IMR-90 (cell line): ENCODE measurements at places on chromosomes 1 and 21. TPM values are rescaled to one million over a fixed set of nuclear protein-coding genes. Genes with fewer than 3 reads are reported as not detected.

DNA sequence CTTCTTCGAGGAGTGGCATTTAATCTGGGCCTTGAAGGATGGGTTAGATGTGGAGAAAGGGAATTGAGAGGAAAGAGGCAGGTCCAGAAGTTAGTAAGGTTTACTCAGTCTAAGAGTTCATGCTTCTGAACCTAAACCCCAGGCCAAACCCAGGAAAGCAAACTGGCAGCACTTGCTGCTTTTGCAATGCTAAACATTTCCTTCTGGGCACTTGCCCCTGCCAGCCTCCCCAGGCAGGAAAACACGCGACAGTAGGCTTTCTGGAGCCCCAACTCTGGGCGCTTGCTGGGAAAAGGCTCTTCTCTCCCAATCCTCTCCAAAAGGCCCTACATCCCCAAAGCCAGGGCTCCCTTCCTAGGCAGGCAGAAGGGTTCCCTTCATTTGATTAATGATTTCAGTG lies 2.5 kb downstream of the OLFML2B start:
- peaks cover 5% of the 10 kb centered on the region; the same call in 1 of the 2 replicates for H3K4me1 ChIP-seq
- H3K36me3 ChIP-seq = no peaks in the 10 kb centered on the region
- no peak overlapping the region for H3K27ac ChIP-seq
- H3K27me3 ChIP-seq = peaks cover 3% of the 10 kb centered on the region; the same call in 1 of the 2 replicates
- DNase-seq = no peak

FAM163A gene
- total RNA-seq = not detected in 2 replicates

GRCh38 chr1:95467036-95467435 lies 233.0 kb downstream of the RWDD3 start:
- no peak for DNase-seq
- H3K27me3 ChIP-seq = no peaks in the 10 kb centered on the region
- no peaks in the 10 kb centered on the region for H3K36me3 ChIP-seq
- H3K4me1 ChIP-seq = no peaks in the 10 kb centered on the region

GRCh38 chr21:26804895-26805609 lies 40.2 kb downstream of the ADAMTS1 start:
- no peaks in the 10 kb centered on the region for H3K36me3 ChIP-seq
- H3K27me3 ChIP-seq = no peaks in the 10 kb centered on the region

OR2AK2 gene
- total RNA-seq = not detected in 2 replicates

DNA sequence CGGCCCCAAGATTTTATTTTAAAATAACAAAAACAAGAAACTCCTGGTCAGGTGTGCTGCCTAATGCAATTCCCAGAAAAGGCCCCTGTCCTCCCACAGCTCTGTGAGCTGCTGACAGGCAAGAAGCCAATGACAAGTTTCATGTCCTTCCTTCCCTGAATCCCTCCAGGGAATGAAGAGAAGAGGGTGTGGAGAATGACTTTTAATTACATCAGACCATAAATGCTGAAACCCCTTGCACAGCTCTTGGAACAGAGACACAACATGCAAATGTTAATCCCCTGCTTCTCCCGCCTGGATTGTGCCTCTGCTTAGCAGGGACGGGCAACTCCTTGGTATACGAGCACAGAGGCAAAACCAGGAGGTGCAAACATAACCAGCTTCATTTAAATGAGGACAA lies 228.1 kb upstream of the CAMK1G start:
- H3K27ac ChIP-seq = no peak overlapping the region
- H3K36me3 ChIP-seq = no peaks in the 10 kb centered on the region
- no peak overlapping the region for H3K4me3 ChIP-seq
- no peak for DNase-seq

VWA5B1 gene
- not detected in 2 replicates for total RNA-seq

DNA sequence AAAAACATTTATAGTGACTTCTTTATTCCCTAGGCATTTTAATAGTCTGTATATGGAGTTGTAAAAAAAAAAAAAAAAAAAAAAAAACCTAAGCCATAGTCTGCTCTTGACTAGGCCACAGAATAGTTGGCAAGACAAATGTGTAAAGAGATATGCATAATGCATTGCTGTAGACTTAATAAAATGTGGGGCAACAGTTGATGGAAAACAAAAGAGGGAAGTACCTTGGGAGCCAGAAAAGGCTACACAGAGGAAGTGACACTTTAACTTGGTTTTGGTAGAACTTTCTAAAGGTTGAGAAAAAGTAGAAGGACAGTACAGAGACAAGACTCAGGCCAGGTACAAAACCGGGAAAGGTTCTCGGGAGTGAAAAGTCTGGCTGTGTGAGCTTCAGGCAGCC lies 802.9 kb upstream of the ADAMTS5 start:
- H3K27ac ChIP-seq = no peak overlapping the region
- no peak for DNase-seq
- H3K4me1 ChIP-seq = no peaks in the 10 kb centered on the region
- H3K36me3 ChIP-seq = no peaks in the 10 kb centered on the region

- no peak for DNase-seq
- H3K4me1 ChIP-seq = no peaks in the 10 kb centered on the region
- no peaks in the 10 kb centered on the region for H3K36me3 ChIP-seq
- H3K27ac ChIP-seq = no peak overlapping the region
These were observed 102.8 kb upstream of the ARHGEF16 start for GRCh38 chr1:3351449-3352298.

GRCh38 chr1:184759112-184759511 lies 4.5 kb upstream of the EDEM3 start:
- H3K4me1 ChIP-seq = no peaks in the 10 kb centered on the region
- H3K36me3 ChIP-seq = no peaks in the 10 kb centered on the region
- no peaks in the 10 kb centered on the region for H3K27me3 ChIP-seq
- H3K27ac ChIP-seq = no peak overlapping the region
- H3K4me3 ChIP-seq = no peak overlapping the region

DNA sequence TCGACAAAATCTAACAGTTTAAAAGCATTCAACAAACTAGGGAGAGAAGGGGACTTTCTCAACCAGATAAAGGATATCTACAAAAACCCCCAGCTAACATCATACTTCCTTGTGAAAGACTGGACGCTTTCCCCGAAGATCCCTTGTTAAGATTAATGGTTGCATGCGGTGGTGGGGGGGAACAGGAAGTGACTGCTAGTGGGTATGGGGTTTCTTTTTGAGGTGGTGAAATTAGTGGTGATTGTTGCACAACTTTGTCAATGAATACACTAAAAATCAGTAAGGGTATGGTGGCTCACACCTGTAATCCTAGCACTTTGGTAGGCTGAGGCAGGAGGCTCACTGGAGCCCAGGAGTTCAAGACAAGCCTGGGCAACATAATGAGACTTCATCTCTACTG lies 26.9 kb upstream of the EYA3 start:
- no peak overlapping the region for H3K27ac ChIP-seq
- H3K36me3 ChIP-seq = no peaks in the 10 kb centered on the region
- H3K4me1 ChIP-seq = peaks cover 5% of the 10 kb centered on the region; the same call in 1 of the 2 replicates
- H3K4me3 ChIP-seq = no peak overlapping the region
